ENCODE measurements at places on chromosomes 4 and X. TPM values are rescaled to one million over a fixed set of nuclear protein-coding genes. Genes with fewer than 3 reads are reported as not detected.

The STBD1 gene
- 16.9 TPM for total RNA-seq

The DDX60 gene
- 14.0 TPM for total RNA-seq

The GAGE12H gene
- not detected for total RNA-seq

The RIBC1 gene
- 0.43 TPM for total RNA-seq

The MAGEE2 gene
- total RNA-seq: not detected

The ZFYVE28 gene
- 1.9 TPM for total RNA-seq

The NWD2 gene
- under 0.01 TPM for total RNA-seq

The C4orf51 gene
- not detected for total RNA-seq

The NAA11 gene
- not detected for total RNA-seq

The UNC5C gene
- total RNA-seq: not detected

The PABPC1L2A gene
- not detected for total RNA-seq

The PCYT1B gene
- total RNA-seq: 0.43 TPM

The HTRA3 gene
- not detected for total RNA-seq

The GPR173 gene
- total RNA-seq: 0.24 TPM
